CD4-positive, CD25-positive, alpha-beta regulatory T cell (primary cell): ENCODE measurements at places on chromosomes 11 and 22.

GRCh38 chr11:80635178-80635577, 1194.3 kb upstream of the TENM4 start:
- DNase-seq: no peak

GRCh38 chr22:17808693-17809403, 34.6 kb upstream of the BID start:
- DNase-seq: no peak

DNA sequence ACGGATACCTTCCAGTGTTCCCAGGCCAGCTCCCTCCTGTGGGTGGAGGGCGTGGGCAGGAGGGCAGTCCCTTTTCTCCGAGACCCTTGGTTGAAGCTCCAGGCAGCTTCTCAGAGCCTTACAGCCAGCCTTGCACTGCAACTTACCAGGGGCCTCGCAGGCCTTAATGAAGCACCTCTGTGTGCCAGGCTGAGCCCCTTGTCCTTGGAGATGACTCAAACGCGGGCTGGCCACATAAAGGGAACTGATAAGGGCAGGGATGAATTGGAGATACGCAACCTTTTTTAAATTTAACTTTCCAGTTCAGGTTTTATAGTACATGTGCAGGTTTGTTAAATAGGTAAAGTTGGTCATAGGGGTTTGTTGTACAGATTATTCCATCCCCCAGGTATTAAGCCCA, 72.7 kb downstream of the WNT7B start:
- DNase-seq: no peak

DNA sequence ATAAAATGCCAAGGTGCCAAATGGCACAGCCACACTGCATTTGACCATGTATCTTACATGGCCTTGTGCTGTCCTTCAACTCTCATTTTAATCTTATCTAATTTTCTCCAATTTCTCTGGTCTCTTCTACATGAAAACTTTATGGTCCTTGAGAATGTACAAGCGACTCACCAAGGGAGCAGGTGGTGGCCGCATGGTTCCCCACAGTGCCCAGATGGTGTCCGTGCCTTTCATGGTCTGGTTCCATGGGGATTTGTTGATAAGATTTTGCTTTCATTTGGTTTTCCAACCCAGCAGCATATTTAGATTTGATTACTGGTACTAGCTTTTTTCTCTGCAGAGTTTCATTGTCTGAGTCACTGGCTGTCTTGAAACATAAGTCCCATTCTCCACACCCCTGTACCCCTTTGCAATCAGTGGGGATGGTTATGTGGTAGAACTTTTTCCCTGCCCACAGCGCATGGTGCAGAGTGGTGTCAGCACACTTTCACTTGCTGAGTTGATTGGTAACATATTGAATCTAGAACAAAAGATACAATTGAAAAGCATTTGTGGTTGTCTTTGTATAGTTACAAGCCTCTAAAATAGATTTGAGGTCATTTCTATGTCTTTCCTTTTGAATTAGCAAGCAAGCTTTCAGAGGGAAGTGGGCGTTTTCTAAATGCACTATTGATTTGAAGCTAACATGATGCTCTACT, 24.1 kb downstream of the ZNRF3 start:
- no peak for DNase-seq

- DNase-seq: no peak
These were observed 1137.0 kb downstream of the FAM181B start for GRCh38 chr11:81596704-81597103.

GRCh38 chr22:35148866-35149548, 83.0 kb downstream of the ISX start:
- no peak for DNase-seq

- DNase-seq: no peak
These were observed 263.8 kb upstream of the NARS2 start for GRCh38 chr11:78838417-78838816.

GRCh38 chr11:45162064-45162375, 15.6 kb downstream of the PRDM11 start:
- no peak for DNase-seq

DNA sequence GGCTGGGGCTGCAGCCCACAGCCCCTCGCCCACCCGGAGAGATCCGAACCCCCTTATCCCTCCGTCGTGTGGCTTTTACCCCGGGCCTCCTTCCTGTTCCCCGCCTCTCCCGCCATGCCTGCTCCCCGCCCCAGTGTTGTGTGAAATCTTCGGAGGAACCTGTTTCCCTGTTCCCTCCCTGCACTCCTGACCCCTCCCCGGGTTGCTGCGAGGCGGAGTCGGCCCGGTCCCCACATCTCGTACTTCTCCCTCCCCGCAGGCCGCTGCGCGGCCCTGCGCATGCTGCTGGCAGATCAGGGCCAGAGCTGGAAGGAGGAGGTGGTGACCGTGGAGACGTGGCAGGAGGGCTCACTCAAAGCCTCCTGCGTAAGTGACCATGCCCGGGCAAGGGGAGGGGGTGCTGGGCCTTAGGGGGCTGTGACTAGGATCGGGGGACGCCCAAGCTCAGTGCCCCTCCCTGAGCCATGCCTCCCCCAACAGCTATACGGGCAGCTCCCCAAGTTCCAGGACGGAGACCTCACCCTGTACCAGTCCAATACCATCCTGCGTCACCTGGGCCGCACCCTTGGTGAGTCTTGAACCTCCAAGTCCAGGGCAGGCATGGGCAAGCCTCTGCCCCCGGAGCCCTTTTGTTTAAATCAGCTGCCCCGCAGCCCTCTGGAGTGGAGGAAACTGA, 731 bp downstream of the GSTP1 start:
- peak; percentile 39 for DNase-seq

GRCh38 chr11:8267831-8268529, 4.3 kb upstream of the LMO1 start:
- DNase-seq: no peak

- no peak for DNase-seq
These were observed 77.7 kb downstream of the FEZ1 start for GRCh38 chr11:125418396-125418795.

GRCh38 chr11:6746086-6746618, 25.6 kb downstream of the OR2AG2 start:
- DNase-seq: peak; percentile 84

DNA sequence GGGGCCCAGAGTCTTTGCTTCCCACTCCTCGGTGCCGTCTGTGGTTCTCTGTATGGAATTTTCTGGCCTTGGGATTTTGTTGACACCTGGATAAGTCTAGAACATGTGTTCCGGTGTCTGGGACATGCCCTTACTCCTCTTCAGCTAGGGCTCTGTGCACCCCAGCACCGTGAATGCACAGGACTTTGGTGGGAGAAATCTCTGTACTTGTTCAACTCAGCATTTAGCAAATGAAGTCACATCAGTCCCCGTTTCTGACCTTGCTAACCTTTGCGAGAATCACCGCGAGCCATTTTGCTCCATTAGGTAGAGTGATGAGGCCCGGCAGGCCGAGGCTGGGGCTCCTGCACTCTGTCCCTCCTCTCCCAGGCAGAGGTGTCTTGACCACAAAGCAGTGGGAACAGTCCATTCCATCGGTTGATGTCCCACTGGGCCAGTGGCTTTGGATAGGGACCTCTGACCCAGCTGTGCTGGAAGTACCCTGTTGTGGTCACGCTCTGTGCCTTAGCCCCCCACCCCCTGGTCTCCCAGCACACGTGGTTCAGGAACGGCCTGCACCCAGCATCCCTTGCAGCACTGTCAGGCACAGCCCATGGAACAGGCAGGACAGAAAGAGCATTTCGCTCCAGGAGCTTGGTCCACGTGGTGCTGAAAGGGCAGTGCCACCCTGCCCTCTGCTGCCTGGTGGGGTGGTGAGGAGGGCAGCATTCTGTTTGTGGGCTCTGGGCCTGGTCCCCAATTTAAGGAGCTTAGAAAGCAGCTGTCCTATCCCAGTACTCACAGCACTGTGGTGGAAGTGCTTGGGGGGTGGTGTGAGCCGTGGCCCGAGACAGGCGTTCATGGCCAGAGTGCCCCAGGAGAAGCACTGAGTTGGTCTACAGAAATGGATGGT, 73.4 kb downstream of the MED15 start:
- no peak for DNase-seq

DNA sequence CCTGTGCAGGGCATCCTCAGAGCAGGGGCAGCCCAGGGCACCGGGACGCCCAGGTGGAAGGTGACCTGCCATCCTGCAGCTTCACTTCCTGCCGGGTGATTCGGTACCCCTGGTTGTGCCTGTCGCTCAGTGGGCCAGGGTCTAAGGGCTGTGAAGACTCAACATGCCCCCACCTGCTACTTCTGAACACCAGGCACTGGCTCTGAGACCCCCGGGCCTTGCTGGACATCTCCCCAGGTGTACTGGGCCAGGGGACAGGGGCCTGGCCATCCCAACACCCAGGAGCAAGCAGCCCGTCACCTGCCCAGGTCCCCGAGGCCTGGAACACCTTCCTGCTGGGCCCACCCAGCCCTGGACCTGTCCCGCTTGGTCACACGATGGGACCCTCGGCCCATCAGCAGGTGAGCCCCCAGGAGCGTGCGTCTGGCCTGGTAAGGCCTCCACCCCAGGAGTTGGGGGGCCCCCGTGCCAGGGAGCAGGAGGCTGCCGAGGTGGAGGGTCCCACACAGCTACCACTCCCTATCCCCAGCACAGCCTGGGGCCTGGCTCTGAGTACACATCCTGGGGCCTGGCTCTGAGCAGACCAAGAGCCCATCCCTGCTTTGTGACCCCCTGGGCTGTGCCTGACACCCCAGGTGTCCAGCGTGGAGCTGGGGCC, 3.9 kb upstream of the MUC5B start:
- no peak for DNase-seq

- no peak for DNase-seq
These were observed at the start of gene MS4A4E for GRCh38 chr11:60242740-60243239. Gene MS4A4E, minus strand, starts transcription at chr11:60243137. Its CDS starts 13,082 bp downstream, at chr11:60230055.

GRCh38 chr11:69817265-69818230, 1.7 kb downstream of the FGF3 start:
- DNase-seq: peak; percentile 20

DNA sequence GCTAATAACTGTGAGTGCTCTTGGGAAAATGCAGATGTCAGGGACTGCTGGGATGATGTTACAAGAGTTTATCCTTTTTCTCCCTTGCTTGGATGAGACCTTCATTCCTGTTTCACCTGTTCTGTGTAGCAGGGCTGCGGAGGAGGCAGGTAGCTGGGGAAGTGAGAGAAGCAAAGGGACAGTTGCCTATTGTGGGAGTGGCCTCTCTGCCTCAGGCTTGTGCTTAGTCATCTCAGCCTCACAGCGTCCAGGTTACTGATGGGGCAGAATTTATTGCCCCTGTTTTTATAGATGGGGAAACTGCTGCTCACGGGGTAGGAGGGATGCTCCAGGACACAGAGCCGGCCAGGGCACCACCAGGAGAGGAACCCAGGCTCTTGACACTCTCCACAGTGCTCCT, 1.7 kb downstream of the STX3 start:
- no peak for DNase-seq
